Panc1 (cell line): ENCODE measurements at places on chromosomes 1 and 21. TPM values are rescaled to one million over a fixed set of nuclear protein-coding genes. Genes with fewer than 3 reads are reported as not detected.

Gene SWT1
- total RNA-seq = 2.1 TPM

Gene LYPLA2
- total RNA-seq = 82.9 TPM

Gene MAP1LC3C
- total RNA-seq = 0.21 TPM

Gene S100PBP
- 55.4 TPM for total RNA-seq

Gene C21orf91
- total RNA-seq = 13.3 TPM

Gene TDRD5
- total RNA-seq = 2.4 TPM

Gene GLMN
- total RNA-seq = 10.4 TPM

Gene SPRR3
- total RNA-seq = not detected

Gene TNFRSF4
- total RNA-seq = 0.62 TPM

Gene GBP5
- total RNA-seq = 0.10 TPM

Gene HSPA13
- 30.1 TPM for total RNA-seq

Gene GRIK3
- total RNA-seq = not detected

Gene OR10K2
- not detected for total RNA-seq

Gene FMO1
- not detected for total RNA-seq

Gene FCER1G
- 0.77 TPM for total RNA-seq

Gene ZSWIM5
- 7.9 TPM for total RNA-seq

Gene ASAP3
- 17.9 TPM for total RNA-seq

Gene AMY1C
- not detected for total RNA-seq

Gene TMEM79
- 5.5 TPM for total RNA-seq

Gene BCAR3
- total RNA-seq = 33.9 TPM

Gene GJB5
- total RNA-seq = not detected

Gene REN
- not detected for total RNA-seq

Gene SEMA4A
- total RNA-seq = 0.21 TPM

Gene SELL
- total RNA-seq = 0.31 TPM

Gene RAVER2
- 15.1 TPM for total RNA-seq

Gene OR2L5
- total RNA-seq = not detected
